Lower lobe of right lung (tissue), 2 donors: ENCODE measurements at places on chromosomes 2 and 18. TPM values are rescaled to one million over a fixed set of nuclear protein-coding genes. Genes with fewer than 3 reads are reported as not detected.

GRCh38 chr2:240935103-240935876 lies 29.2 kb downstream of the CROCC2 start:
- no peak overlapping the region for H3K4me3 ChIP-seq
- peak; percentile 47 for DNase-seq
- no peaks in the 10 kb centered on the region for H3K27me3 ChIP-seq
- H3K4me1 ChIP-seq: no peaks in the 10 kb centered on the region
- no peak overlapping the region for H3K27ac ChIP-seq

GRCh38 chr2:16630463-16630862 lies 35.2 kb downstream of the CYRIA start:
- DNase-seq: no peak
- H3K36me3 ChIP-seq: no peaks in the 10 kb centered on the region
- H3K27me3 ChIP-seq: no peaks in the 10 kb centered on the region
- H3K27ac ChIP-seq: no peak overlapping the region
- peaks cover 87% of the 10 kb centered on the region for H3K4me1 ChIP-seq
- H3K4me3 ChIP-seq: no peak overlapping the region

DNA sequence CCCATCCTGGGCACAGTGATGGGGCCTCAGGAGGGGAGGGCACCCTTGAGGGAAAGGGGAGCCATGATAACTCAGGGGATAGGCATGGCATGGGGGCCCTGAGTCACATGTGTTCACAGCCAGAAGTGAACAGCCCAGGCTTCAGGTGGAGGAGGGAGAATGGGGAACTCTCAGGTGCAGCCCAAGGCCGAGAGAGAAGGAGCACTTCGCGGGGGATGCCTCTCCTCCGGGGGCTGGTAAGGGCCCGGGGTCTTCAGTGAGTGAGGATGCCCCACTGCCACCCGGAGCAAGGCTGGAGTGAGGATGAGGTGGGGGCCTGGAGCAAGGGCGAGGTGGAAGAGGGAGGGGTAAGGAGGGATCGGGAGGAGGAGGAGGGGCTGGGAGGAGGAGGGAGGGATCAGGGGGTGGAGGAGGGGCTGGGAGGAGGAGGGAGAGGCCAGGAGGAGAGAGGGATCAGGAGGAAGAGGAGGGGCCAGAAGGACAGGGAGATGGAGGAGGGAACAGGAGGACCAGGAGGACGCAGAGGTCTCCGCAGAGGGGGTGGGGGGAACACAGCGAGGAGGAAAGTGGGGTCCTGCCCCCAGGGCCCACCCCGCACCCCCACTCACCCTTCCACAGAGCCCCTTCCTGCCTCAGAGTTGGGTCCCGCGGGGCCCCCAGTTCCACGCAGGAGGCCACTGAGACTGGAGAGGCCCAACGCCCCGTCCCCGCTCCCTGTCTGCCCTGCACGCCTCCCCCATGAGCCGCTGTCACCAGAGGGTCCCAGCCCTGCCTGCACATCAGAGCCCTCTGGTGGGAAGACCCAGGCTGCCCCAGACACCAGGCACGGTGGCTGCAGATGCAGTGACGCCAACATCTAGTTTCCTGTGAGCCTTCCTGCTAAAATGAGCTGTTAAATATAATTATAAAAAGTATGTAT lies 42.8 kb downstream of the RAMP1 start:
- H3K36me3 ChIP-seq: no peaks in the 10 kb centered on the region
- peaks cover 30% of the 10 kb centered on the region for H3K4me1 ChIP-seq
- peak; percentile 42 for DNase-seq
- no peaks in the 10 kb centered on the region for H3K27me3 ChIP-seq
- H3K4me3 ChIP-seq: no peak overlapping the region
- H3K27ac ChIP-seq: no peak overlapping the region

Gene MATN3
- total RNA-seq: 8.1 TPM

Gene C2orf68
- 40.6 TPM for total RNA-seq

- H3K27me3 ChIP-seq: no peaks in the 10 kb centered on the region
- H3K4me3 ChIP-seq: no peak overlapping the region
- H3K36me3 ChIP-seq: peaks cover 26% of the 10 kb centered on the region
- H3K4me1 ChIP-seq: no peaks in the 10 kb centered on the region
- H3K27ac ChIP-seq: no peak overlapping the region
These were observed 14.9 kb downstream of the TRMT61B start for GRCh38 chr2:28855193-28855592.

GRCh38 chr2:79780781-79781180 lies 267.9 kb downstream of the CTNNA2 start:
- no peaks in the 10 kb centered on the region for H3K4me1 ChIP-seq
- H3K4me3 ChIP-seq: no peak overlapping the region
- no peaks in the 10 kb centered on the region for H3K36me3 ChIP-seq
- DNase-seq: no peak

GRCh38 chr18:2970772-2971659 lies 41.9 kb downstream of the LPIN2 start:
- H3K4me1 ChIP-seq: peaks cover 78% of the 10 kb centered on the region
- DNase-seq: peak; percentile 62
- no peaks in the 10 kb centered on the region for H3K27me3 ChIP-seq
- H3K36me3 ChIP-seq: no peaks in the 10 kb centered on the region

DNA sequence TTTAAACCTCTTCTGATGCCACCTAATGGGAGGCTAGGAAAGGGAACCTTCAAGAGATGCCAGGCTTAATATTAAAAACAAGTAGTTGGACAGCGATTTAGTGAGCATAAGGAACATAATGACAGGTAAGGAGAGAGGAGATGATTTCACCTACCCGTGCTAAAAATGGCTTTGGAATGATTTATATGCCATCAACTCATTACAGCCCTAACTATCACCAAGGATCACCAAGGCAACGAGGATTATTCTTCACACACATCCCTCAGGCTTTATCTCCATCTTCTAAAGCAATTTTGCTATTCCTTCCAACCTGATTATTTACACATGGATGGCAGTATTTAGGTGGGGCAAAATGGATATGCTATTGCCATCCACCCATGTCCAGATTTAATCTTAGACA lies 237.8 kb downstream of the DCC start:
- no peak for DNase-seq
- no peak overlapping the region for H3K4me3 ChIP-seq
- H3K27me3 ChIP-seq: no peaks in the 10 kb centered on the region
- no peak overlapping the region for H3K27ac ChIP-seq
- no peaks in the 10 kb centered on the region for H3K36me3 ChIP-seq

DNA sequence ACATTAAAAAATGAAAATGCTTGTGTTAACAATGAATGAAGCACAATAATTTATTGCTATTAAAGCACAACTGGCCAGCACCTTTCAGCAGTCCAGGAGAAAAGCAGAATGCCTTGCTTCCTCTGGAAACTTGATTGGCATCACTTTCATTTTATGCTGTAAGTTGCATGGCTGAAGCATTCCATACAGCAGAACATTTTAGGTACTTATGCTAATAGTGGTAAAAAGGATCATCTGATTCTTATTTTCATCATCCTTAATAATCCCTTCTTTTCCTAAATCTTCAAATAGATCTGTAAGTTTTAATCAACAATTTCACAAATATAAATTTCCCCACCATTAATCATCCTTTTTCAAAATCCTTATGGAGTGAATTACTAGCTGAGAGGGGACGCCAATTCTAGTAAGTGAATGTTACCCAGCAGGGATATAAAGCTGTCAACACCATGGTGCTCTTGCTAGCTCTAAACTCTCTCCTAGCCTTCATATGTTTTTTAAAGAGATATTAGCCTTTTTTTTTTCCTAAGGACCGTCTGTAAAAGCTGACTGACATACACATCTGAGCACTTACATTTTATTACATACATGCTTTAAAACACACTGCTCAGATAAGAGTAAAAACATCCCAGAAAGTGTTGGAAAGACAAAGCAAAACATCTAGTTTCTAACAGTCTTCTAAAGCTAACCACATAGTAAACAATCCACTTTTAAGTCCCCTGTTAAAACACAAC lies 5.3 kb downstream of the SATB2 start:
- no peak overlapping the region for H3K27ac ChIP-seq
- peaks cover 72% of the 10 kb centered on the region for H3K27me3 ChIP-seq

Gene ELOA2
- not detected for total RNA-seq

Gene RGPD8
- total RNA-seq: 16.0 TPM

DNA sequence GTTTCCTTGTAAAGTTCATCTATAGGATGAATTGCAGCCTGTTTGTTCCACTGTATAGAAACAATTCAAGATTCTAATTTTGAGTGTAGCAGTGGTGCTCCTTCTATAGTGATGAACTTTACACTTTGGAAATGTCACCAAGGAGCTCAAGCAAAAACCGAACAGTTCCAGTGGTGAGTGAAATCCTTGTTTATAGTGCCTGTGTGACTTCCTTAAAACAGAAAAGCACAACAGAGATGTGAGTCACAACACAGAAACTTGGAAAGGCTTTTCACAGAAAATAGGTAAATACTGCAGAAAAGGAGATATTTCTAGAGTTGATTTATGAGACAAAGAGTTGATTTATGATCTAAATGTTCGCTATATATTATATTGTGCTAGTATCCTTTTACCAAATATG lies 482.0 kb downstream of the PTPRM start:
- peaks cover 8% of the 10 kb centered on the region for H3K4me1 ChIP-seq
- no peaks in the 10 kb centered on the region for H3K36me3 ChIP-seq
- no peak for DNase-seq
- H3K27ac ChIP-seq: no peak overlapping the region

DNA sequence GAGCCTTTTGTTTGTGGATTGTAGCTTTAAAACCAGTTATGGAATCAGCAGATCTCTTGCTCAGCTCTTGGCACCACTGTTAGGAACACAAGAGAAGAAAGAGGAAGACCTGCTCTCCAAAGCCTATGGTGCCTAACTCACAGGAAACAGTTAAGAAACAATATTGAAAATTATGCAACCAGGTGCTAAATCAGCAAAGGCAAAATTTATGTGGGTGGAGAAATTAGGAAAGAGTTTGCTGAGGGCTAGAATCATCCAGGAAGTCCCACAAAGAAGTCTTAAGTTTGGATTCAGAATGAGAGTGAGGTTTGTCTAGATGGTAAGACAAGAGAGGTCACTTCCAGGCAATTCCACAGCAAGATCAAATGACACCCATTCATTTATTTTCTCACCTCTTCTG lies 49.4 kb downstream of the AOX1 start:
- H3K4me3 ChIP-seq: no peak overlapping the region
- no peaks in the 10 kb centered on the region for H3K27me3 ChIP-seq
- no peak for DNase-seq
- H3K27ac ChIP-seq: no peak overlapping the region

DNA sequence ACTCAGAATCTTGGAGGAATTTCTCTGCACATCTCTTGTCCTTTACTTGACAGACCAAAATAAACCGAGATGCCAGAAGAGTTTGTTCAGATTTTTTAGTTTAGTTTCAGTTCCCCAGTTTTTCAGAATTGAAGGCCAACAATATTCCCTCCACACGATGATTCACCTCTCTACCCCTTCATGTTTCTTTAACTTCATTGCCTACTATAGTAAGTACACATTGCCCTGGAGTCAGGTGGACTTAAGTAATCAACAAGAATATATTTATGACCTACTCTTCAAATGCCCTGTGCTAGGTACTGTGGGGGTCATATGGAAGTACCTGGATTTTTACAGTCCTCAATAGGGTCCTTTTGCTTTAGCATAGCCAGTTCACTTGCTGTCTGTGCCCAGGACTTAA lies 79.6 kb upstream of the CTLA4 start:
- DNase-seq: no peak
- H3K27ac ChIP-seq: peak overlapping the region; percentile 61
- no peak overlapping the region for H3K4me3 ChIP-seq
- H3K36me3 ChIP-seq: no peaks in the 10 kb centered on the region
- peaks cover 42% of the 10 kb centered on the region for H3K4me1 ChIP-seq

Gene HOXD8
- total RNA-seq: 2.3 TPM

- peaks cover 26% of the 10 kb centered on the region for H3K4me1 ChIP-seq
- H3K4me3 ChIP-seq: no peak overlapping the region
- peak; percentile 73 for DNase-seq
- no peaks in the 10 kb centered on the region for H3K27me3 ChIP-seq
- no peak overlapping the region for H3K27ac ChIP-seq
These were observed 11.3 kb downstream of the CNNM4 start for GRCh38 chr2:96771796-96772618.

GRCh38 chr2:83112858-83113257 lies 1346.2 kb downstream of the SUCLG1 start:
- H3K36me3 ChIP-seq: no peaks in the 10 kb centered on the region
- no peak overlapping the region for H3K4me3 ChIP-seq
- DNase-seq: no peak
- H3K27ac ChIP-seq: no peak overlapping the region
- no peaks in the 10 kb centered on the region for H3K27me3 ChIP-seq

DNA sequence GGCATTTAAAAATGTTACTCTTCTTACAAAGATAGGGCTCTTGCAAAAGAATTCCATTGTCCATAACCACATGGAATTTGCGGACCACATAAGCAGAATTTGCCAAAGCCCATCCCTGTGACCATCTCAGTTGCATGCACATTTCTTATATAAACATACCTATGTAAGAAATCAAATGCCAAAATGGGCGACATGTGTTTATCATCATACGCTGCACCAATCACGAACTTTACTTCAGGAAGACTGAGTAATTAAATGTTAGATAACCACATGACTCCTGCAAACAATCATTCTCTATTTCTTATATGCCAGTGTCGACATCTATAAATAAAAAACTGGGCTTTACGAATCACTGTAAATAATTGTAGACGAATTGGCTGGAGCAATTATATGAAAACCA lies 186.1 kb upstream of the RBMS1 start:
- no peak overlapping the region for H3K4me3 ChIP-seq
- no peaks in the 10 kb centered on the region for H3K27me3 ChIP-seq
- no peak overlapping the region for H3K27ac ChIP-seq
- no peaks in the 10 kb centered on the region for H3K4me1 ChIP-seq

Gene MTLN
- total RNA-seq: 47.3 TPM
